Subcutaneous preadipocyte (primary cell): ENCODE measurements at places on chromosomes 16 and 17. TPM values are rescaled to one million over a fixed set of nuclear protein-coding genes. Genes with fewer than 3 reads are reported as not detected.

The TCF25 gene
- 159 and 180 TPM in 2 replicates for total RNA-seq

The ENPP7 gene
- not detected in 2 replicates for total RNA-seq

The SLC9A5 gene
- total RNA-seq: 1.1 and 2.5 TPM in 2 replicates

The DUS1L gene
- 56.2 and 74.1 TPM in 2 replicates for total RNA-seq

The SNX20 gene
- total RNA-seq: not detected in 2 replicates

The PRAC2 gene
- not detected in 2 replicates for total RNA-seq

The CLEC10A gene
- total RNA-seq: not detected in 2 replicates

The KRT28 gene
- not detected in 2 replicates for total RNA-seq
